CD4-positive, alpha-beta T cell treated with Interleukin-15 for 1 hour (primary cell): ENCODE measurements at places on chromosomes 16 and 17.

DNA sequence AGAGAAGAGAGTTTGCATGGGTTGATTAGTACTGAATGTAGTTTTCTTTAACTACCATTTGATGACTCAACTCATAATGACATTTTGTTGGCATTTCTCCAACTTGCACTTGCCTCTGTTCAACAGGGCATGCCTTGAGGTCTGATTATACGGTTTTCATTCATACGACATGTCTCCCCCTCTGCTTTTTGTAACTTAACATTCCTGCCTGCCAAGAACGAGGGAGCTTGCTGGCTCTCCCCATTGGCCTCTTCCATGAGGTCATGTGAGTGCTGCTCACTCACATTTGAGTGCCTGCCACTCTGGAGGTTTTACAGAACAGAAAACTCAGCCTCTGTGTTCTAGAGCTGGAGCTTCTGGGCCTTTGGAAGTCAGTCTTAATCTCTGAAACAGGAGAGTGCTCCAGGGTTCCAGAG, 19.7 kb downstream of the MAP2K6 start:
- DNase-seq = no peak

DNA sequence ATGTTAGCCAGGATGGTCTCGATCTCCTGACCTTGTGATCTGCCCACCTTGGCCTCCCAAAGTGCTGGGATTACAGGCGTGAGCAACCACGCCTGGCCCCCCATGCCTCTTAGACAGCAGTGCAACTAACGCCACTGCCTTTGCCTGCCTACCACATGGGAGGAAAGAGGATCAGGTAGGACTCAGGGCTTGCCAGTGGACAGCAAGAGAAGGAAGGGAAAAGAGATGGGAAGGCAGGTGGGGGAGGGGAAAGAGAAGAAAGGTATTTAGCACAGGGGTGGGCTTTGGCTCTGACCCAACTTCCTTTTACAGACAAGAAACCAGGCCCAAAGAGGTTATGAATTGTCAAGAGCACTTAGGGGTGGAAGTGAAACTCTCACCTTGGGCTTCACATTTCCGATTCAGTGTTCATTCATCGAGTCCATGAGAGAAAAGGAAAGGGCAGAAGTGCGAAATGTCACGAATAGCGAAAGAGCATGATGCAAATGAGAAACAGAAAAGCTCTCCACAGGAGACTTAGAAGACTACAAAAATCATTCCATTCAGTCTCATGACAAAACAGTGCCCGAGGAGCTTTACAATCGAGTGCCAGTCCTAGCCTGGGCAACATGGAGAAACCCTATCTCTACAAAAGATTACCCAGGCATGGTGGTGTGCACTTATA, 36.4 kb downstream of the CDK5R1 start:
- no peak for DNase-seq

DNA sequence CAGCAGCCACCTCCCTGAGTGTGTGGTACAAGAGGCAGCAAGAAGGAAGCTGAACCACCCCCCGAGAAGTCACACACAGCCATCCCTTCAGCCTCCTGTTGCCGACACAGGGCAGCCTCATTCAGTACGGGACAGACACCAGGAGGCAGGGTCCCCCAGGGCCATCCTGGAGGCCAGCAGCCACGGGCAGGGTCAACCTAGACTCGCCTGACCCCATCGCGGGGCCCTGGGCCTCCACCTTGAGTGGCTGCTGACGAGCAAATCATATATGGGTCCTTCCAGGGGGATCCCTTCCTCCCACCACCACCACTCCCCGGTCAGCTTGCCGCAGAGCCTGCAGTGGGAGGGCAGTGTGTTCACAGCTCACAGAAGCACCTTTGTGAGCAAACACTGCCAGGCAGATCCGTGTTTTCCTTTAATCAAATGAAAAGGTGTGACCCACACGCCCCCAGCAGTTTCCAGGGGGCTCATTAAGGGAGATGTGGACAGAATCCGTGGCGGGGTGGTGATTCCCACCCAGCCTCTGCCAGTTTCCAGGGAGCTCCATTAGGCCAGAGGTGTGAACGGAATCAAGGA, 5.6 kb upstream of the ACSF3 start:
- no peak for DNase-seq

GRCh38 chr17:75110234-75110937, 617 bp downstream of the ARMC7 start:
- no peak for DNase-seq

- no peak for DNase-seq
These were observed 14.4 kb downstream of the CACNB1 start for GRCh38 chr17:39183045-39183444.

DNA sequence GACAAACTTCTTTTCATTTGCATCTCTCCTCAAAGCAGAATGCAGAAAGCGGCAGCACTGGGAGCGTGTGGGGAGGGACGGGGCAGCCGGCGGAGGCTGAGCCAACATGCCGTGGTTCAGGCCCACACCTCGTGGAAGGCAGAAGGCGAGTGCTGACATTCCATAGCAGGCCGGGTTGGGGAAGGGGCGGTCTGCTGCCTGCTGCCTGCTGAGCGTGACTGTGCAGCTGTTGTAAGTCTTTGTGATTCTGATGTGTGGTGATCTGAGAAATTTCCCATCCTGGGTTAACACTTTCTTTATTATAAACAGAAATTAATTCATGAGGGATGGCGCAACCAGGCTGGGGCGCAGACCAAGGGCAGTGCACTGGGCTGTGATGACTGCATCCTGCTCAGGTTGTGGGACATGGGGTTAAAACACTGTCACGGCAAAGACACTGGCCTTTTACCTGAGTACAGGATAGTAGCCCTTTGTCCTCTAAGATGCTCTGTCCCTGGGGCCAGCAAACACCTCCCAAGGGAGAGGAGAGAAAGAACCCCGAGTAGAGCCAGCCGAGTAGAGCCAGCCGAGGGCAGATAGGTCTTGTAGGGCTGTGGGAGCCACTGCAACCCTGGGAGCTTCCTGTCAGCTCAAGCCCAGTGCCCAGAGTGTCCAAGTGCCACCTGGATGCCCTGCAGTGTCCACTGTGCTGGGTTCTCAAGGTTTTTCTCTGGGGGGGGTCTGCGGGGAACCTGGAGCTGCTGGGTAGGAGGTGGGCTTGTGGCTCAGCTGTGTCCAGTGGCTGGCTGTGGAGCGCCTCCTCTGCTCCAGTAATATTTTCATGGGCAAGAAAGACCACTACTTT, 8.8 kb upstream of the DNASE1 start:
- no peak for DNase-seq

- no peak for DNase-seq
These were observed 1.9 kb upstream of the MLX start for GRCh38 chr17:42564815-42565522.

- DNase-seq = no peak
These were observed 439.3 kb upstream of the CDH8 start for GRCh38 chr16:62475573-62475972.

- DNase-seq = no peak
These were observed 158.2 kb downstream of the AIPL1 start for GRCh38 chr17:6276711-6277110.

DNA sequence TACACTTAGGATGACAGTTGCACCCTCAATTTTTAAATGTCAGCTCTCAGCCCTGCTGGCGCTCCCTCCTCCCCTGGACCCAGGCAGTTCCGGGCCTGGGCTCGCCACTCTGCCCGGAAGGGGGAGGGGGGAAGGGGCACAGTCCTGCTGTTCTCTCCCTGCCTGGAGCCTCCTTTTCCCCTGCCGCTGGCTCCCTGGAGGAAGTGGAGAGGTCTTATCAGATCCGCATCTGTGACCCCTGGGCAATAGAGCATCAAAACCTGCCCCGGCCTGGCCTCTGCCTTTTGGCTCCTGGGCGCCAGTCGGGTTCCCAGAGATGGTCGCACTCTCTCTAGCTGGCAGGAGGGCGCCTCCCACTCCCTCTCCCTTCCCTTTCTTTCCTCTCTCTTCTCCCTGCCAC, 149.3 kb downstream of the IRF8 start:
- no peak for DNase-seq

GRCh38 chr17:56762988-56763387, 70.7 kb downstream of the C17orf67 start:
- no peak for DNase-seq

DNA sequence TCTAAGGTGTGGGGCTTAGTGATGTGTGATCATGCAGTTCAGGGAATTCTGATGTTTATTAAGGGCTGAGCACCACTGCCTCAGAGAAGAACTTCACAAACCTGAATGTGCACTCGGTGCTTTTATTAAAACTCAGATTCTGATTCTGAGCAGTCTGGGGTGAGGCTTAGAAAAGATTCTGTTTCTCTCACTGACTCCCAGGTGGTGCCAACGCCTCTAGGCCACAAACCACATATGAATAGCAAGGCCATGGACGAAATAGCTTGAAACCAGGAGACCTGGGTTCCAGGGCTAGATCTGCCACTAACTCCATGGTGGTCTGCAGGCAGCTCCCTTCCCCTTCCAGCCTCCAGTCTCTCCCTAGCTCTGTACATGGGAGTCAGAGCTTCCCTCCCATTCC, 169.1 kb downstream of the HS3ST3B1 start:
- no peak for DNase-seq

- no peak for DNase-seq
These were observed 412.3 kb upstream of the CDH11 start for GRCh38 chr16:65534121-65534528.

DNA sequence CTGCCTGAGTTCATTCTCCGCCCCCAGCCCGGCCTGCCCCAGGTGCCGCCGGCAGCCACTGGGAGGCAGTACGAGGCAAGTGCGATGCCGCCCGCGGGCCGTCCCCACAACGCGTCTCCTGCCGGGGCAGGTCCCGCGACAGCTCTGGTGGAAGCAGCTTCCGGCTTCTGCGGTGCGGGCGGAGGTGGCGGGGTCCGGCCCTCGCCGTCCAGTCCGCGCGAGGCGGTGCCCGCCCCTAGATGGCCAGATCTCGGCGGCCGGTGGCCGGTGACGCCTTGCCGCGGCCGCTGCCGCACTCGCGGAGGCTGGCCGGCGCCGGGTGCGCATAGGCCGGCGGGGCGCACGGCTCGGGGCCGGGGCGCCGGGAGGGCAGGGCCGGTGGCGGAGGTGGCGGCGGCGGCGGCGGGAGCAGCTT, 1.8 kb downstream of the GJD3 start:
- DNase-seq = peak; percentile 77

DNA sequence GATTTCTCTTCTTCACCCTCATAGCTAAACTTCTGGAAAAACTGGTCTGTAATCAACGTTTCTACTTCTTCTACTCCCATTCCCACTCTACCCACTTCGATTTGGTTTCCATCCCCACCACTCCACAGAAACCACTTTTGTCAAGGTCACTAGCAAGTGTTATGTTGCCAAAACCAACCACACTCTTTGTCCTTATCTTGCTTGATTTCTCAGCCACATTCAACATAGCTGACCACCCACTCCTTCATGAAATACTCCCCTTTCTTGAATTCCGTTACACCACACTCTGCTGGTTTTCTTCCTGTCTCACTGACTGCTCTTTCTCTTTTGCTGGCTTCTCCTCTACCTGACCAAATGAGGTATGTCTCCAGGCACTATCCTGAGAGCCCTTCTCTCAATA, 11.9 kb downstream of the IKZF3 start:
- no peak for DNase-seq

- no peak for DNase-seq
These were observed 6.0 kb downstream of the CDK5R1 start for GRCh38 chr17:32492648-32493289.

DNA sequence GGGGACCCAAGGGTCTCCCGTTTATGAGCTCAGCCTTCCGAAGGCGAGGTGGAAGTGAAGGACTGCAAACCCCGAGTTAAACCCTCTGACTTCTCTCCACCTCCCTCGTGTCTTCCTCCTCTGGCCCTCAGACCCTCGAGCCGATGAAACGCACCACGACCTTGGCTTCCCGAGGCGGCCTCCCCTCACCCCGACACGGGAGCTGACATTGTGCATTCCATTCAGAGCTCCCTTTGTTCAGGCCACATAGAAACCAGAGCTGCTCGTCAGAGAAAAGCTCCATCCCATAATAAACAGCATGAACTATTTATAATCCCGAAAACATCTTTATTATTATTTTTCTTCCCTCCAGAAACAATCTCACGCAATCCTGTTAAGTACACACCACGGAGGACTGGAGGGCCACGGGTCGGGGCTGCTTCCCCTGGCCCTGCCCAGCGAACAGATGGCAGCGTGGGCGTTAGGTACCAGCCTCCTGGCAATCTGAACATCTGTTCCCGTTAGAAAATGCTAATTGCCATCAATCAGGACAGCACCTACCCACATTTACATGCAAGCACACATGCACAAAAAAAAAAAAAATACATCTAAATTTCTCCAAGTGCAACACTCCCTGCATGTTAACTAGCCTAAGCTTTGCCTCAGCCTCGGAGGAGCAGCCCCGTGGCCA, 145.7 kb downstream of the RBFOX3 start:
- no peak for DNase-seq

DNA sequence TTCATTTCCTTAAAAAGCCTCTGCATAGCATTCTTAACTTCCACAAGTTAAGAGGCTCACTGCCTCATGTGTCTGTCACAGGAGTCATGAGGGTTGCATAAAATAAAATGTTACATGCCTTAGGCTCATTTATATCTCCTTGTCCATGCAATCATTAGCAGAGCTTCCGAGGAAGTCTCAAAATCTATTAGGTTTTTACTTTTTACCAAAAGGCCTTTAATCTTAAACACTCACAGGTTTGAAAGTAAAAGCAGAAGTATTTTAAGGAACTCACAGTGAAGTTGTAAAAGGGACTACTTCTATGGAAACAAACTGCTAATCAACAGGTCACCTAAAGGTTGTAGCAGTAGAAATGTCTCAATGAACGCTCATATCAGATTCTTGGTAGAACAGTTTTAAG, 5.2 kb upstream of the ATP6V0A1 start:
- no peak for DNase-seq

DNA sequence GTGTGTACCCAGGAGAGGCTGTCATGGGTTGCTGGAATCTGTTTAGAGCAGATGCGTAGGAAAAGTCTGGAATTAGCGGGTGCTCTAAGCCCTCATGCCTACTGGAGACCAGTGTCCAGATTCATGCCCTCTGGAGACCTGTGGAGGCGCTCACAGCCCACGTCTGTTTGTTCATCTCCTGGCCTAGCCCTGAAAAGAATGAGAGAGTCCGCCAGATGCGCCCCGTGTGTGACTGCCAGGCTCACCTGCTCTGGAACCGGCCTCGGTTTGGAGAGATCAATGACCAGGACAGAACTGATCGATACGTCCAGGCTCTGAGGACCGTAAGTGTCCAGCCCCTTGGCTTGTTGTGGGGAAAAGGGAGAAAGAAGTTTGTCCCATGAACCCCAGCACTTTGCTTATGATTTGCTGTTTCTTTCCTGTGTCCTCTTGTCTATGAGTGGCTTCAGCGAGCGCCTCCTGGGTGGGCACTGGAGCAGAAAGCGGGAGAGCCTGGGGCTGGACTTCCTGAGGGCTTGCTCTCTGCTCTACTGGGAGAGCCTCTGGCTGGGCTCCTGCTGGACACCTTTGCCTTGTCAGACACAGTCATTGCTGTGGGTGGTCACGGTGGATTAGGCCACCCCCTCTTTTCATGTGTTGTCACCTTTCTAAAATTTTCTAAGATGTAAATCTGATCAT, 35.3 kb downstream of the PRMT7 start:
- no peak for DNase-seq

GRCh38 chr17:83054518-83055125, 24.8 kb upstream of the METRNL start:
- no peak for DNase-seq

GRCh38 chr17:45578516-45579455, 88.3 kb upstream of the PLEKHM1 start:
- no peak for DNase-seq
